ENCODE measurements at places on chromosomes 5 and 9. TPM values are rescaled to one million over a fixed set of nuclear protein-coding genes. Genes with fewer than 3 reads are reported as not detected.
A peak's percentile ranks its signal among the peaks of the same experiment; 100 is the strongest.

The COL5A1 gene
- not detected for total RNA-seq

The TRIM36 gene
- total RNA-seq: 0.39 TPM

The ZFP37 gene
- 3.6 TPM for total RNA-seq

The SPIN1 gene
- 30.2 TPM for total RNA-seq

The TLE4 gene
- 65.1 TPM for total RNA-seq

The F2RL1 gene
- total RNA-seq: 0.64 TPM

The PCDHGA8 gene
- 1.3 TPM for total RNA-seq

DNA sequence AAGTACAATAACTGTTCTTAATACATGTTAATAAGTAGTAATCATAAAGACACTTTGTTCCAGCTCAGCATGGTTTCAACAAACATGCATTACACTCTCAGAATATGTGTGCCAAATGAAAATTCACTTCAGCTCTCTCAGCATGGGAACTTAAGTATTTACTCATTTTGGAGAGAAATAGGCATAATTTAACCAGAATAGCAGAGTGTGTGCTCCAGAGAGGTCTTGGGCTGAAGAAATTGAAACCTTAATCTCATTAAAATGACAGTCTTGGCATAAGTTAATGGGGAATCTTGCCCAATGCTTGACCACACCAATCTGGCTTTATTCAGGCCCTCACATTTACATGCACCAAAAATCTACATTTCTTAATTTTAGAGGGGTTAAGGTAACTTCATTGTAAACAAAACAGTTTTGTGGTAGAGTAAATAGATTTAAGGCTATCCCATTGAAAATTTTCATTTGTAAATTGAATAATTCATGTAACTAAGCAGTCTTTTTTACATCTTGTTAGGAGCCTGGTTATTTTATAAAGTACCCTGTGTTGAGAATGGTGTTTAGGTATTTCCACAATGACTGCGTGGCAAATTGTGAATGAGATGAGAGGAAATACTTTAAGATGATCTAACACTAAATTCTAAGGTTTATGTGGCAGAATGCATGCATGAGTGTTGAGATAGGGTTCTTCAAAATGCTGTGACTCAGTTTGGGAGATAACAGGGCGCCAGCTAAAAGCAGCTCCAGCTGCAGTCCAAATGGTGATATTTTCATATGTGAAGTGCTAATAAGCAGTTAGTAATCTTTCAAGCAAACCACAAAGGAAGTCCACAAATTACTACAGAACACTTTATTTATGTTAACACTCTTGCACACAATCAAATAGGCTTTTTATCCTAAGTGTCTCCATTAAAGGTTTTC lies 11.3 kb upstream of the LOX start:
- H3K4me1 ChIP-seq: no peaks in the 10 kb centered on the region
- DNase-seq: no peak

DNA sequence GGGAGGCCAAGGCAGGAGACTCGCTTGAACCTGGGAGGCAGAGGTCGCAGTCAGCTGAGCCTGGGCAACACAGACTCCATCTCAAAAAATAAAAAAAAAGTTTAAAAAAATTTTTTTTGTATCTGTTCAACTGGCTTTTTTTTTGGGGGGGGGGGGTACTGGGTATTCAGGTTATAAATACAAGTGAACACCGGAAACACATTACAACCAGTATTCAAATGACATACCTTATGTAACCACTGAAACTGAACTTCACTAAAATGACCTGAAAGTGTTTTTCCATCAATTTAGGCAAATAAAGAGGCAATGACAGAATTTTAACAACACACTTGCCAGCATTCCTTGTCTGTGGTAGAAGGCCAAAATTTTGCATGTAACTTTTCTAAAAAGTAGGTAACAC lies 33.5 kb downstream of the STRBP start:
- peaks cover 82% of the 10 kb centered on the region for H3K4me1 ChIP-seq
- H3K27ac ChIP-seq: peak overlapping the region; percentile 85
- H3K27me3 ChIP-seq: no peaks in the 10 kb centered on the region
- H3K4me3 ChIP-seq: peak overlapping the region; percentile 51
- peaks cover 2% of the 10 kb centered on the region for H3K36me3 ChIP-seq

DNA sequence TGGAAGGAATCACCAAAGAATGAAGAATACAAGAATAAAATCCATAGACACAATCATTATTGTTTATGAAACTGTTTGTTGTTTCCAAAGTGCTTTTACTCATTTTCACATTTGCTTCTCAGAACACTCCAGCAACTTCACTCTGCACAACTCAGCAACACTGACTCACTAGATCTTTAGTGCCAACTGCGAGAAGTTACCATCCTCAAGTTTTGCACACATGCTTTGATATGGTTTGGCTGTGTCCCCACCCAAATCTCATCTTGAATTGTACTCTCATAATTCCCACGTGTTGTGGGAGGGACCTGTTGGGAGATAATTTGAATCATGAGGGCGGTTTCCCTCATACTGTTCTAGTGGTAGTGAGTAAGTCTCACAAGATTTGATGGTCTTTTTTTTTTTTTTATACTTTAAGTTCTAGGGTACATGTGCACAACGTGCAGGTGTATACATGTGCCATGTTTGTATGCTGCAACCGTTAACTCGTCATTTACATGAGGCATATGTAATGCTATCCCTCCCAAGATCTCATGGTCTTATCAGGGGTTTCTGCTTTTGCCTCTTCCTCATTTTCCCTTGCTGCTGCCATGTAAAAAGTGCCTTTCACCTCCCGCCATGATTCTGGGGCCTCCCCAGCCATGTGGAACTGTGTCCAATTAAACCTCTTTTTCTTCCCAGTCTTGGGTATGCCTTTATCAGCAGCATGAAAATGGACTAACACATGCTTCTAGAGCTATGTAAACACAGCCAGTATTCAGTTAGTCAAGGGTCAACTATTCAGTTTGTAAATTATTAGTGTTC lies 36.9 kb downstream of the CLINT1 start:
- no peak overlapping the region for H3K4me3 ChIP-seq
- no peak for DNase-seq
- no peaks in the 10 kb centered on the region for H3K27me3 ChIP-seq
- peak overlapping the region; percentile 14 for H3K27ac ChIP-seq
- H3K36me3 ChIP-seq: no peaks in the 10 kb centered on the region

DNA sequence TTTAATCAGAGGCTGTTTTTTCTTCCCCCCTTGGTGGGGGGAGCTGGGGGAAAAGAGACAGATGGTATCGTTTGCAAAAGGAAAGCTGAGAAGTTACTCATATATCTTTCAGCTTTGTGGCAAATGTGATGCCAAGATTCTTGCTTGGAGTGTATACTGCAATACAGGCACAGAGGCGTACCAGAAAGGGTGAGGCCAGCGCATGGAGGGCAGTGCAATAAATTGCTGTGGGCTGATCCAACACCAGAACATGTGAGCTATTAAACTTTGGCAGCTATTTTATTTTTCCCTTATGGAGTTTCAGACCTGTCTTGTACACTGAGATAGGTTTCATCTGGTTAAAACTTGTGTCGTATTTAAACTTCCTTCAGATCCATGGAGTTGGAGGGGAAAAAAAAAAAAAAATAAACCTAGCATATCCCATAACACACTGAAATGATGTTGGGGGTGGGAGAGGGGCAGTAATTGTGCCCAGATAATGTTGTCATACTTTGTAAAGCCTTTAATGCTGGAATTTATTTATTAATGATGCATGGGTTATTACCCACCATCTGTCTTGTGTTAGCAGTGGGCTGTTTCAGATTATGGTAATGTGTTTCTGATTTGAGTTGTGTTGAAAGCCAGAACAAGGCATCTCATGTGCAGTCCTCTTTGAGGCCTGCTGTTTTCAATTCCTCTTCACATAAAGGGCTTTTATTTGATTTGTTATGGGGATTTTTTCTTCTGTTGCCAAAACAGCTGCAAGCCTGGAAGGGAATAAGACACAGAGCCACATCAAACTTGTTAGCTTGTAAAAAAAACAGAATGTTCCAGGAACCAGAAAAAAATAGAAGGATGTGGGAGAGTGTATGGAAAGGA lies 891.3 kb downstream of the TLE1 start:
- H3K4me1 ChIP-seq: no peaks in the 10 kb centered on the region
- H3K4me3 ChIP-seq: no peak overlapping the region
- no peaks in the 10 kb centered on the region for H3K36me3 ChIP-seq
- DNase-seq: no peak
- H3K27ac ChIP-seq: no peak overlapping the region

DNA sequence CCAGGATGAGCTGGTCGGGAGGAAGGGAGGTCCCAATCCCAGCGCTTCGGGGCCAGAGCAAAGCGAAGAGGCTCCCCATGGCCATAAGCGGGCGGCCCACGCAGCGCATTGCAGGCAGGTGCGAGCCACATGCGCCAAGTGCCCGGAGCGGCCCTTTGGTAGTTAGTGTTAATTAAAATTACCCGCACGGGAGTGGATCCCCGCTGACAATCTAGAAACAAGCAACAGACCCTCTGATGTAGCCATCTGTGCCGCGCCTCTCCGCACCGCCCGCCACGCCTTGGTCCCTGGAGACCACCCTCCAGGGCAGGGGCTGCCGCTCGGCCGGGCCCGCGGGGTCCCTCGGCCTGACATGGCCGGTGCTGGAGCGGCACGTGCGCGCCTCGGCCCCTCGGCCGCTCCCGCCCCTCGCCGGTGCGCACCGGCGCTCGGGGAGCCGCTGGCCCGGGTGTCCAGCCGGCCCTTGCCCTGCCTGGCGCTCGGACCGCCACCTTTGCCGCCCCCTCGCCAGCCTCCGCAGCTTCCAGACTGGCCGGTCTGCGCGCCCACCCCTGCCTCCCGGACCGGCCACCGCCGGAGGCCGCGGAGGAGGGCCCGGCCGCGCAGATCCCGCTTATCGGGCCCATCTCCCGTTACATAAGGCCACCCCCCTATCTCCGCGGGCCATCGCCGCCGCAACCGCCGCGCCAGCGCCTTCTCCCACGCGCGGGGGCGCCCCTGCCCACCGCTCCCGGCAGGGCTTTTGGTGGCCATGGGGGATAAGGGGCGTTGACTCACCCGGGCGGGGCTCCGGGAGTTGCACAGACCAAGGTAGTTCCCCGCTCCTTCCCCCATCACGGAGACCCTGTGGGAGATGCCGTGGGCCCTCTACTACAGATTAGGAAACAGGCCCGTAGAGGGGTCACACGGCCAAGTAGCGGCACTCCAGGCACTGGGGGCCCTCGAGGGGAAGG lies 1.9 kb upstream of the IL13 start:
- DNase-seq: peak; percentile 40
- no peak overlapping the region for H3K4me3 ChIP-seq
- H3K27me3 ChIP-seq: peaks cover 37% of the 10 kb centered on the region
- H3K4me1 ChIP-seq: peaks cover 15% of the 10 kb centered on the region
- no peak overlapping the region for H3K27ac ChIP-seq
- H3K36me3 ChIP-seq: no peaks in the 10 kb centered on the region

DNA sequence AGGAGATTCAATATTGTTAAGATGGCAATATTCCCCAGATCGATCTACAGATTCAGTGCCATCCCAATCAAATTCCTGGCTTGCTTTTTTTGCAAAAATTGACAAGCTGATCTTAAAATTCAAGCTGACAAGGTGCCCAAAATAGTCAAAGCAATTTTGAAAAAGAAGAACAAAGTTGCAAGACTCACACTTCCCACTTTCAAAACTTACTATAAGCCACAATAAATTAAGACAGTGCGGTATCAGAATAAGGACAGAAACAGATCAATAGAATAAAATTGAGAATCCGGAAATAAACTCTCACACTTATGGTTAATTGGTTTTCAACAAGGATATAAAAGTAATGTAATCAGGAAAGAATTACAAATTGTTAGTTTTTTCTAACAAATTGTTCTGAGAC lies 97.1 kb downstream of the NRG2 start:
- peaks cover 2% of the 10 kb centered on the region for H3K27me3 ChIP-seq
- peak overlapping the region; percentile 44 for H3K4me3 ChIP-seq

- H3K27me3 ChIP-seq: no peaks in the 10 kb centered on the region
- no peaks in the 10 kb centered on the region for H3K4me1 ChIP-seq
- no peak overlapping the region for H3K4me3 ChIP-seq
- H3K36me3 ChIP-seq: no peaks in the 10 kb centered on the region
- no peak overlapping the region for H3K27ac ChIP-seq
Measured at GRCh38 chr5:133580618-133581017, 31.7 kb downstream of the FSTL4 start.

- H3K36me3 ChIP-seq: no peaks in the 10 kb centered on the region
- no peaks in the 10 kb centered on the region for H3K27me3 ChIP-seq
- H3K27ac ChIP-seq: no peak overlapping the region
Measured at GRCh38 chr9:89600831-89601230, 4.0 kb upstream of the GADD45G start.

DNA sequence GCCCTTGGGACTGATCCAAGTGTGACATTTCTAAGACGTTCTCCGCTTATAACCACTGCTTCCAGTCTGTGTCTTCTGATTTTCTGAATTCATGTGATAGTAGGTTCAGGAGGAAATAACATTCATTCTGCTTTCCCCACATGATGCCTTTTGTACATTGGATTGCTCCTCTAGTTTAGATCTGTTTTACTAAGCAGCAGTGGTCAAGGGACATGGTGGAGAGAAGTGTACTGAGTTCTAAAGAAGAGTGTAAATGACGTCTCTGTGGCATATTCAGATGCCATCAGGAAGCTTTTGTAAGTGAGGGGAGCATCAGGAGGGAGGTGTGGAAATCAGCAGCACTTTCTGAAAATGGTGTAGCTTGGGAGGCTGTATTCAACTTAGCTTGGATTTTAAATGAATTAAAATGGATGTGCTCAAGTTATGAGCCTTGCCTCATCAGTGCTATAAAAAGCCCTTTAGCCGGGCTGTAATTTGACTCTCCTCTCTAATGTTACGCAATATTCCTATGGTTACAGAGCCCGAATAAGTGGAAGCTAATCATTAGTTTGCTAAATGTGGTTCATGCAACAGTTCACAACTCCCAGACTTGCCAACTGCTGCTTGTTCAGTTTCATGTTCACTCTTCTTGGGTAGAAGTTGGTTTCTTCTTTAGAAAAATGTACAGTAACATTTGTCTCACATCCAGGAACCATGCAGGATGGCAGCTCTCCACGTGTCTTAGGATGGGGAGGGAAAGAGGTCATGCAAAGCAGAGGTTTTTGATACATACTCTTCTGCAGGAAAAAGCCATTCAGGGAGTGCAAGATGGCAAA lies 281.3 kb downstream of the ARHGAP26 start:
- H3K27ac ChIP-seq: no peak overlapping the region
- no peaks in the 10 kb centered on the region for H3K27me3 ChIP-seq
- no peak for DNase-seq
- peaks cover 5% of the 10 kb centered on the region for H3K36me3 ChIP-seq
- H3K4me3 ChIP-seq: no peak overlapping the region

- H3K27me3 ChIP-seq: peaks cover 2% of the 10 kb centered on the region
- no peak overlapping the region for H3K4me3 ChIP-seq
- no peaks in the 10 kb centered on the region for H3K4me1 ChIP-seq
- H3K27ac ChIP-seq: no peak overlapping the region
Measured at GRCh38 chr5:79820648-79821047, 131.0 kb downstream of the CMYA5 start.

DNA sequence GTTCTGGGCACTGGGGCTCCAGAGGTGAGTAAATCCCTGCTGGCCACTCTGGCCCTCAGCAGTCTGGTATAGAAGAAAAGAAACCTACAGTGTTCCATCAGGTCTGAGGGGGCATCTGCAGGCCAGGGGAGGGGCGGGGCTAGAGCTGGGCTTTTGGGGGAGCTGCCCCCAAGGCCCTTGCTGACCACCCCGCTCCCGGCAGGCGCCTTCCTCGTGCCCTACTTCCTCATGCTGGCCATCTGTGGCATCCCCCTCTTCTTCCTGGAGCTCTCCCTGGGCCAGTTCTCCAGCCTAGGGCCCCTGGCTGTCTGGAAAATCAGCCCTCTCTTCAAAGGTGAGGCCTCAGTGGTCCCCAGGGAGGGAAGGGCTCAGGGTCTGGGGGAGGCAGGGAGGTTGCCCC lies 6.7 kb downstream of the SLC6A7 start:
- no peaks in the 10 kb centered on the region for H3K4me1 ChIP-seq
- peaks cover 11% of the 10 kb centered on the region for H3K27me3 ChIP-seq

- peaks cover under 1% of the 10 kb centered on the region for H3K36me3 ChIP-seq
- H3K27ac ChIP-seq: no peak overlapping the region
- H3K4me1 ChIP-seq: peaks cover 13% of the 10 kb centered on the region
- H3K27me3 ChIP-seq: no peaks in the 10 kb centered on the region
- H3K4me3 ChIP-seq: no peak overlapping the region
- DNase-seq: peak; percentile 84
Measured at GRCh38 chr9:134163371-134164196, 780 bp downstream of the RNU6ATAC start.
